ENCODE measurements at places on chromosomes 3 and 15.

GRCh38 chr3:49871531-49872153 lies 1.9 kb upstream of the CAMKV start:
- no peak for DNase-seq

DNA sequence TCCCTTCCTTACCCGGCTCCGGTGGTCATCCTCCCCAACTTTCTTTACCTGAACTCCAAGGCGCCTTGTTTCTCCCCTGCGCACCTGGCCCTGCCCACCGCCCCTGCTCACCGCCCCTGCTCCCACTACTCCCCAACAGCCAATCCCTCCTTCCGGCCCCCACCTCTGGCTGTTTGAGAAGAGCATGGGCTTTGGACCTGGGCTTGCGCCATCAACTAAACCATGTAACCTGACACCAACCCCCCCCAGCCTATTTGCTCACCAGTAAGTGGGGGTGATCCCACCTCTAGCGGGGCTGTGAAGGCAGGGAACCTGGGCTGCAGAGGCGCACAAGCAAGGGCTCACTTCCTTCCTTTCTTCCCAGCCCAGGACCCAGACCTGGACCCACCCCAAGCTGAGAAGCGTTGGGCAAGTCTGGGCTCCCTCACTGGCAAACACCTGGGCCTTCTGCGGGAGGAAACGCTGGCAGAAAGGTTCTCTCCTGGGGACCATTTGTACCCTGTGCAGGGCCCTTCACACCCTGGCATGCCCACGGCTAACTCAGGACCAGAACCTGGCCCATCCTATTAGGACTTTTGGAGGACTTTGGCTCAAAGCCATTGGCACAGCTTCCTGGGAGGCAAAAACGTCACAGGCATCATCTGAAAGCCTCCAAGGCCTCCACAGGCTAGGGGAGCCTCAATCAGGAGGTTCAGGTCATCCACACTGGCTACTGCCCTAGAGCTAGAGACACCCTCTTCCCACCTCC lies at the start of gene PLXNB1:
PLXNB1 (minus strand) TSS at position 127 of the 748 bp plus-strand sequence. CDS start 5,475 bp downstream, outside the sequence.
- DNase-seq: peak; percentile 76

DNA sequence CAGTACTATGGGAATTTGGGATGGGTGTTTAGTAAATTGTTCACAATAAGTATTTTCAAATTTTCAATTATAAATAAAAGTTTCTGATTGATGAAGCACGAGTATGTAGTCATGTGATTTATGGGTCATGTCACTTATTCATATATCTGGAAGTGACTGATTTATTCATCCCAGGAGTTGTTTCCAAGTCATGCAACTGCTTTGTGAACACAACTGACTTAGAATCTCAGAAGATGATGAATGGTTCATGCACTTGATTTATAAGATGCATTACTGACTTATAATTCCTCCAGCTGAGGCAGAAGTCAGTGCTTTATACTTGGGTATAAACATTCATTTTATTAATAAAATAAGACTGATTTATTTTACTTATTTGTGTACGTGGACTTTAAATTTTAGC lies 137.8 kb upstream of the CBLB start:
- DNase-seq: no peak

- DNase-seq: peak; percentile 60
Measured at GRCh38 chr15:97521381-97522285, 438.9 kb upstream of the ARRDC4 start.

GRCh38 chr3:192986379-192986778 lies 68.7 kb upstream of the MB21D2 start:
- no peak for DNase-seq

GRCh38 chr3:25297667-25298585 lies 130.1 kb upstream of the RARB start:
- peak; percentile 13 for DNase-seq

DNA sequence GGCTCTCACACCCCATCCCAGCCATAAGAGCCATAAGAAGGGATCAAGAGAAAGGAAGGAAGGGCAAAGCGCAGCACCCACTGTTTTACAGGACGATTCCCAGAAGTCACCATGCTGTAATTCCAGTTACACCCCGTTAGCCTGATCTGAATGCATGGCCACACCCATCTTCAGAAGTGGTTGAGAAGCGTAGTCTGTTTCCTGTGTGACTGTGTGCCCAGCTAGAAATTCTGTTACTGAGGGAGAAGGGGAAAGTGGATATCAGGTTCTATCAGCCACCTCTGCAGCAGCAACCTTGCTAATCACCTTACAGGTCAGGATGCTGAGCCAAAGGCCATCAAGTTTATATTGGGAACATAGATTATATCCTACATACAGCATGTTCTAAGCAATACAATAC lies 260.0 kb downstream of the ABHD5 start:
- no peak for DNase-seq

DNA sequence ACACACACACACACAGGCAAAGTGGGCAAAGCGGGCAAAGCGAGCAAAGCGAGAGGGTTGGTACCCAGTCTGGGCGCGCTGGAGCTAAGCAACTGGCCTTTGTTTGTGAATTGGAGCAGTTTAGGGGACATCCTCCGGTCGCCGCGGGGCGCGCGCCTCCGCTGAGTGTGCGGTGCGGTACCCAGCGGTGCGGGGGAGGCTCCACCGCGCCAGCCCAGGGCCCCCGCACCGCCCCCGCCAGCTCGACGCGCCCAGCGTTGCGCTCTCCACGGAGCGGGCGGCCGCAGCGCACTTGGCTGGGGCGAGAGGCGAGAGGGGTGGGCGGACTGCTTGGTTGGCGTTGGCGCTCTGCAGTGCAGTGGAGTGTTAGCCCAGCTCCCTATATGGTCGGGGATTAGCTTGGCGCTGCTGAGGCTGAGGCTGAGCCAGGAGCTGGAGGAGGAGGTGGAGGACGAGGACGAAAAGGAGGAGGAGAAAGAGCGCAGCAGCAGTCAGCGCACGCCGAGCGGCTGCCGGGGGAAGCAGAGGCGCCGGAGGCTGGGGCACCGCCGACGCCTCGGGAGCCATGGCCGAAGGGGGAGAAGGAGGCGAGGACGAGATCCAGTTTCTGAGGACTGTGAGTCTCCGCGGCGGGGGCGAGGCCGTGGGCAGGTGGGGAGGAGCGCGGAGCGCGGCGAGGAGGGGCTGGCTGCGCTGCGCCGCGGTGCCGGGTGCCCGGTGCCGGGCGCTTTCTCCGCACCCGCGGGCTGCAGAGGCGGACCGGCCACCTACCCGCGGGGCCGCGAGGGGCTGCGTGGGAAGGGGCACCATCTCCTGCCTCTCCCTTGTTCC lies at the start of gene RYR3:
RYR3 (plus strand) TSS at position 487 of the 831 bp plus-strand sequence; CDS start at position 566, 79 bp downstream.
- DNase-seq: peak; percentile 77

- DNase-seq: peak; percentile 5
Measured at GRCh38 chr3:65268426-65268825, 580.6 kb upstream of the ADAMTS9 start.

GRCh38 chr3:148408667-148409066 lies 289.0 kb upstream of the AGTR1 start:
- DNase-seq: no peak

DNA sequence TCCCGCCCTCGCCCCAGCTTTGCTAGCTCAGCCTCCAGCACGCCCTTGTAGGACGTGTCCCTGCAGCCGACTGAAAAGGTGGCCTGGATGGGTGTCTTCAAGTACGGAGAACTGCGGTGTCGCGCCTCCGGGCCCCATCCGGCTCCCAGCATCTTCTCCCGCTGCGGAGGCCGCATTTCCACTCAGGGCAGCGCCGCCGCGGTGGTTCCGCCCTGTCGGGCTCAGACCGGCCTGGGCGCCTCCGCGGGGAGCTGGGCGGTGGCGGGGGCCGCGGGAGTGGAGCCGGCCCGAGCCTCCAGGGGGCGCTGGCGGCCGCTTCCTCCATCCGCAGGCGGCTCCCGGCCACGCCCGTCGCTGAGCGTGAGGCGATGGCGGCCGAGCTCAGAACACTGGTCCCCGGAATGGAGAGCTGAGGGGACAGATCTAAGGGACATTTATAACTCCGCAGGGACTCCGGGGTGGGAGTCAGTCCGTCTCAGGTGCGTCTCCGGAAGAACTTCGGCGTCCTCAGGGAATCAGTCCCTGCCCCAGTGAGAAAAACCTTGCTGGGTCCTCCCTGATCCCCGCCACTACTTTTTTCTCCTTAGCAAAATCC lies 13.6 kb upstream of the SMCO1 start:
- DNase-seq: peak; percentile 72

- DNase-seq: no peak
Measured at GRCh38 chr15:92395098-92395635, 1.5 kb downstream of the ST8SIA2 start.

- no peak for DNase-seq
Measured at GRCh38 chr3:39280571-39280970, 735 bp upstream of the CX3CR1 start.

DNA sequence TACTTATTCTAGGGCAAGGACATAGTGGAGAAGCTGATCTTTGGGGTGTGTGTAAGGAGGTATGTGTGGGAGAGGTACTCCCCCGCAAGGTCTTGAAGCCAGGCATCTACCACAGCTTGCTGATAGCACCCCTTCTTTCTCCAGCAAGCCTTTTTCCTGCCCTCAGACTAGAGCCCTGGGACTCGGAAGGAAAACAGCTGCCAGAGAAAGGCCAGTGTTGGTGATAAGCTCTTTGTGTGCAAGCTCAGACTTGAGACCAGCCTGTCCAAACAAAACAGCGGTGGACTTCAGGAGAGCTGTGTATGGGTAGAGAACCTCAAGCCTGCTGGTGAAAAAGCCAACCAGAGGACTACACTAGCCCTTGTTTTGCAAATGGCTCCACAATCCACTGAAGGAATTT lies 1028.6 kb downstream of the MCTP2 start:
- peak; percentile 8 for DNase-seq

- no peak for DNase-seq
Measured at GRCh38 chr3:152557302-152557999, 277.5 kb upstream of the P2RY1 start.

DNA sequence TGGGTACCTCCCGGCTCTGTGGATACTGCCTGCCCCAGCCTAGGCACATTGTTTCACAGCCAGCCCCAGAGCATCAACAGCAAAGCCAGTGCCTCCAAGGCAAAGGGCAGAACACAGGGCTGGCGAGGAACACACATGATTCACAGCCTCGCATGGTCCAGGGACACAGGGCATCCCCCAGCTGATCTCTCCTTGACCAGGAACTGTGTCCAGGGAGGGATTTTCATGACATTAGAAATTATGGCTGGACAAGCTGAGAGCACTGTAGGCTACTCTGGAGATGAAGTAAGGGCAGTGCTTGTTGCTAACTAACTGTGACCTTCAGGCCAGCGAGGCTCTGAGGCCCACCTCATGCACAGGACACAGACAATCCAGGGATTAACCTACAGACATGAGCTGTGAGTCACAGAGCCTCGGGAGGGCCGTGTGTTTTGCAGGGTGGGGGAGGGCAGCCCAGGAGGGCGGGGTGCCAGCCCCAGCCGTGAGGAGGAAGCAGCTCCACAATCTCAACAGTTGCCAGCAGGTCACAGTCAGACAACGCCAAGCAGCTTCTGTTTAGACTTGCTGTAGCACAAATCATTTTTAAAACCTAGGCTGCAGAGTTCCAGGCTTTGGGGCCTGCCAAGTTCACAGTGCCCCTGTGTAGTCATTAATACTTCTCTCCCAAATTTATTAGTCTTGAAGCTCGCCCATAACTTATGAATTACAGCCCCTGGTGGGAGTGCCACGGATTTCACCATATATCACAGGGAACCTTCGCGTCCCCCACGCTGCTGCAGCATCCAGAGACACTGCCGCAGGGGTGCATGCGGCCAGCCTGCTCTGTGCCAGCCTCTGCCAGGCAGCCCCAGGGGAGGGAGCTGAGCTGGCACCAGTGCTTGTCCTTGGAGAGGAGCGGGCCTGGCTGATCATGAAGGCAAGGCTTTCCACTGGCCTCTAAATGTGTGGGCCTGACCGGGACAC lies 114.7 kb downstream of the ETFA start:
- peak; percentile 30 for DNase-seq

- peak; percentile 75 for DNase-seq
Measured at GRCh38 chr15:49675041-49675440, 54.2 kb downstream of the DTWD1 start.

DNA sequence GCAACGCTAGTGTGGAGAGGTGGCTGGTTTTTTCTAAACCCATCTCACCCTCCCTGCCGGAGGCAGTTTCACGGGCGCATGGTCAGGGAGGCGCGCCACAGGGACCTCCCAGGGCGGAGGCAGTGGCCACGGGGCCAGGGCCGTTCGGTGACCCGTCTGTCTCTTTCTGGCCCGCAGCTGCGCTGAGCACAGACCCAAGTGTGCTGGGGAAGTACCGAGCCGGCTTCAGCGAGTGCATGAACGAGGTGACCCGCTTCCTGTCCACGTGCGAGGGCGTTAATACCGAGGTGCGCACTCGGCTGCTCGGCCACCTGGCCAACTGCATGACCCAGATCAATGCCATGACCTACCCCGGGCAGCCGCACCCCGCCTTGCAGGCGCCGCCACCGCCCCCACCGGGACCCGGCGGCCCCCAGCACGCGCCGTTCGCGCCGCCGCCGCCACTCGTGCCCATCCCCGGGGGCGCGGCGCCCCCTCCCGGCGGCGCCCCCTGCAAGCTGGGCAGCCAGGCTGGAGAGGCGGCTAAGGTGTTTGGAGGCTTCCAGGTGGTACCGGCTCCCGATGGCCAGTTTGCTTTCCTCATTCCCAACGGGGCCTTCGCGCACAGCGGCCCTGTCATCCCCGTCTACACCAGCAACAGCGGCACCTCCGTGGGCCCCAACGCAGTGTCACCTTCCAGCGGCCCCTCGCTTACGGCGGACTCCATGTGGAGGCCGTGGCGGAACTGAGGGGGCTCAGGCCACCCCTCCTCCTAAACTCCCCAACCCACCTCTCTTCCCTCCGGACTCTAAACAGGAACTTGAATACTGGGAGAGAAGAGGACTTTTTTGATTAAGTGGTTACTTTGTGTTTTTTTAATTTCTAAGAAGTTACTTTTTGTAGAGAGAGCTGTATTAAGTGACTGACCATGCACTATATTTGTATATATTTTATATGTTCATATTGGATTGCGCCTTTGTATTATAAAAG lies 1.8 kb downstream of the HES1 start:
- DNase-seq: peak; percentile 65

DNA sequence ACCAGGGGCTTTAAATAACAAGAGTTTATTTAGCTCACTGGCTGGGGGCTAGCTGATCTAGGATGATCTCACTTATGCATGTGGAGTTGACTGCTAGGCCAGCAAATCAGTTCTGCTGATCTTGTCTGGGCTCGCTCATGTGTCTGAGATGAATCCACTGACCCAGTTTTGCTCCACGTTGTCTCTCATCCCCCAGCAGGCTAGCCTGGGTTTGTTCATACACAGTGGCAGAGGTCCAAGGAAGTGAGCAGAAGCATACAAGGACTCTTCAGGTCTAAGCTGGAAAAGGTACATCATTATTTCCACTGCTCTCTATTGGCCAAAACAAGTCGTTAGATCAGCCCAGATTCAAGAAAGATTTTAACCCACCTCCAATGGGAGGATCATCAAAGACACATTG lies 238.0 kb downstream of the PLCL2 start:
- DNase-seq: no peak

GRCh38 chr3:148455098-148455497 lies 242.6 kb upstream of the AGTR1 start:
- DNase-seq: no peak

DNA sequence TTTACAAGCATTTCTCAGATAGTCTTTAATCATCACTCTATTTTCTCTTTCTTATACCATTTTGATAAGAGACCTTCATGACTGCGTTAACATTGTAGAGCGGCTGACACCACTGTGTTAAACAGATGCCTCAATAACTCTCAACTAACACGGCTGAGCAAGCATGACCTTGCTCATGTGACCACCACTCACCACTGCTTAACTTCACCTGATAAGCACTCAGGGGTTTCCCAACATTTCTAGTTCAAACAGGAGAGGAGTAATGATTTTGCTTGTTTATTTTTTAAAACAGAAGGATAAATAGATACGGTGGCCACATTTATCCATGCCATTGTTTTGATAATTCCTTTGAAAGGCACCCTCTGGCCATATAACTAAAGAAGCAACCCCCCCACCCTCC lies 37.7 kb upstream of the TMEM45A start:
- DNase-seq: peak; percentile 59

GRCh38 chr3:94071713-94072284 lies 8.9 kb downstream of the NSUN3 start:
- DNase-seq: no peak
